ENCODE measurements at places on chromosomes 12 and 14.

DNA sequence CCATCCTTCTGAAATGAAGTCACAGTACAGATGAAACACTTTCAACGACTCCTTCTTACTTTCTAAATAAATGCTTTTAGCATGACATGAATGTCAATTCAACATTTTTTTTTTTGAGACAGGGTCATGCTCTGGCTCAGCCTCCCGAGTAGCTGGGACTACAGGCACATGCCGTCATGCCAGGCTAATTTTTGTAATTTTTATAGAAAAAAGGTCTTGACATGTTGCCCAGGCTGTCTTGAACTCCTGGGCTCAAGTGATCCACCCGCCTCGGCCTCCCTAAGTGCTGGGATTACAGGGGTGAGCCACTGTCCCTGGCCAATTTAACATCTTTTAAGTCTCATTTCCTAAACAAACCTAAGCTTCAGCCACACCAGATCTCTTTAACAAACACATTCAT, 16.4 kb downstream of the GALNT6 start:
- DNase-seq = no peak

GRCh38 chr12:114628199-114628598, 55.8 kb downstream of the TBX3 start:
- DNase-seq = no peak

GRCh38 chr12:30110958-30111586, 327.3 kb upstream of the TMTC1 start:
- DNase-seq = no peak

DNA sequence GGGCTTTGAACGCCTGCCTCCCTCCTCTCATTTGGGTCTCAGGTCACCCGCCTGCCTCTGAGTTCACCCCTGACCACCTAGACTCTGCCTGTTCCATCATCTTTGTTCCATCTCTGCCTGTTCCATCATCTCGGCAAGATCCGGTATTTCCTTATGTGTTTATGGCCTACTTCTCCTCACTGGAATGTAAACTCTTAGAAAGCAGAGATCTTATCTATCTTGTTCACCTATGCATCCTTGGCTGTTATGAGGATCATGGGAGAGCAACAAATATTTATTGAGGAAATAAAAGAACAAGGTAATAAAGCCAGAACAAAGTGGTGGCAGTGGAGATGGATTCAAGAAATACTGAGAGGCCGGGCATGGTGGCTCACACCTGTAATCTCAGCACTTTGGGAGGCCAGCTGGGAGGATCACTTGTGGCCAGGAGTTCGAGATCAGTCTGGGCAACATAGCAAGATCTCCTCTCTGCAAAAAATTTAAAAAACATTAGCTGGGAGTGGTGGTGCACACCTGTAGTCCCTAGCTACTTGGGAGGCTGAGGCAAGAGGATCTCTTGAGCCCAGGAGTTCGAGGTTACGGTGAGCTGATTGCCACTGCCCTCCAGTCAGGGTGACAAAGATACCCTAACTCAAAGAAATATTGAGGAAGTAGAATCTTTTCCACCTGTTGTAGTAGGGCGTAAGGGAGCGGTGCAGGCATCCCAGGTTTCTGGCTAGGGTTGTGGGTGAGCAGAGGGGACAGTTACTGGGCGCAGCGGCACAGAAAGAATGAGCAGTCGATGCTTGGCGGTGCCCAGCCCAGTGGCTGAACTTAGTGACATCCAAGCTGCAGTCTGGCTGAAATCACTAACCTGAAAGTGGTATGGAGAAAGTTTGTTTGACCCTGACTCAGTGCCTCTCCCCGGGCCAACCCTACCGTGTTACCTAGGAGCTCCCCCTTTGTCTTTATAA, 1.7 kb upstream of the KLC1 start:
- DNase-seq = no peak

- DNase-seq = no peak
Observed at GRCh38 chr12:52580496-52580895, 6.9 kb upstream of the KRT74 start.

DNA sequence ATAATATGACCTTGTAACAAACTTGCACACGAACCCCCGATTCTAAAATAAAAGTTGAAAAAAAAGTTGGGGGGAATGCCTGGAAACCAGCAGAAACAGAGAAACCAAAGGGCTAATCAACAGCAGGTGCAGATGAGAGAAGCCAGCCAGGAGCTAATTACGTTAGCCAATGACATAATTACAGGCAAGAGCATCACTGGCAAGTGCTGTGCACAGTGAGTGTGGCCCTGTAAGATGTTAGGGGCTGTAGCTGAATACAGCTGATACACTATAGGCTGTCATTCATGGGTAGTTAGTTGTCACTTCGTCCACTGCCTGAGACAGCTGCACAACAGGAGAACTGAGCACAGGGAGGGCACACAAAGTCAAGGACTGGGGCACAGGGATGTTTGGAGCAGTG, 7.3 kb upstream of the FGF23 start:
- DNase-seq = no peak

- DNase-seq = no peak
Observed at GRCh38 chr14:105433161-105433605, 13.6 kb downstream of the MTA1 start.

DNA sequence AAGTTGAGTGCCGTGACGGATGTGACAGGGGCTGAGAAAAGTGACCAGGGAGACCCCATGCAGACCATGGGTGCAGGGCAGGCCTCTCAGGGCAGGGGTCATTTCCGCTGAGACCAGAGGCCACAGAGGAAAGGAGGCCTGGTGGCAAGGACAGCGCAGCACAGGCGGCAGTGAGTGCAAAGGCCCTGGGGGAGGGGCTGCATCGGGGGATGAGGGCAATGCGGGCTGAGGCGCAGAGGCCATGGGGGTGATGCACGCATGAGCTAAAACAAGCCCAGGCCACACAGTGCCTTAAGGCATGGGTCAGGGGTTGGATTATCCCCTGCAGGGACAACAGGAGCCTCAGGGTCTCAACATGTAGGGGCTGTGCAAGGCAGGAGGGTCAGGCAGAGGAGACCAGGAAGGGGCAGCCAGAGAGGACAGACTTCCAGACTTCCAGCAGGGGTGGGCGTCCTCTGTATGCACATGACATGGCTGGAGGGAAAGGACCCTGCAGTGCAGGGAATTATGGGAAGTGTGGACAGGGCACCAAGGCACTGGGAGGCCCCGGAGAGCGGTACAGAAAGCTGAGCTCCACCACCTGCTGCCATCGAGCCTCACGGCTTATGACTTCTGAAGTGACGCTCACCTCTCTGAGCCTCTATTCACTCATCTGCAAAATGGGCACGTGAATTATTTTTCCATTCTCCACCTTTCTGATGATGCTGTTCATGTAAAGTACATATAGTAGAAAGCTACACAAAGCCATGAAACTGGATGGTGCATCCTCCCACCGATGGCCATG, 27.3 kb downstream of the RILPL1 start:
- DNase-seq = no peak

GRCh38 chr12:13000616-13000924, 505 bp upstream of the HEBP1 start:
- no peak for DNase-seq

DNA sequence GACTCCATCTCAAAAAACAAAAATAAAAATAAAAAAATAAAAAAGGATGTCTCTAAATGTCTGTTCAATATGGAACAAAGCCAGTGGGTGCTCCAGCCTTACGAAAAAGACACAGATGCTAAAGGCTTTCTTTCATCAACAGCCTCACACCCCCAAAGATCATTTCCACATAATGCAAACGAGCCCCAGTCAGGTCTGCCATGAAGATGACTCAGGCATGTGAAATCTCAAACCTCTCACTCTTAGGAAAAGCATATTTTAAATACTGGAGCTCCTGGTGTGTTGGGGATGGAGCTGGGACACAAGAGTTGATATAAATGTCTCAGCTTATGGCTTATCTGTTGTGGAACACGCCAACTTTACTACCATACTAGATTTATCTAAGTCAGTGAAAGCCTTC, 49.9 kb upstream of the PLXNC1 start:
- DNase-seq = no peak

- no peak for DNase-seq
Observed at GRCh38 chr12:104354167-104354867, 50.8 kb downstream of the EID3 start.

GRCh38 chr12:112140728-112141127, 15.4 kb downstream of the TRAFD1 start:
- no peak for DNase-seq

DNA sequence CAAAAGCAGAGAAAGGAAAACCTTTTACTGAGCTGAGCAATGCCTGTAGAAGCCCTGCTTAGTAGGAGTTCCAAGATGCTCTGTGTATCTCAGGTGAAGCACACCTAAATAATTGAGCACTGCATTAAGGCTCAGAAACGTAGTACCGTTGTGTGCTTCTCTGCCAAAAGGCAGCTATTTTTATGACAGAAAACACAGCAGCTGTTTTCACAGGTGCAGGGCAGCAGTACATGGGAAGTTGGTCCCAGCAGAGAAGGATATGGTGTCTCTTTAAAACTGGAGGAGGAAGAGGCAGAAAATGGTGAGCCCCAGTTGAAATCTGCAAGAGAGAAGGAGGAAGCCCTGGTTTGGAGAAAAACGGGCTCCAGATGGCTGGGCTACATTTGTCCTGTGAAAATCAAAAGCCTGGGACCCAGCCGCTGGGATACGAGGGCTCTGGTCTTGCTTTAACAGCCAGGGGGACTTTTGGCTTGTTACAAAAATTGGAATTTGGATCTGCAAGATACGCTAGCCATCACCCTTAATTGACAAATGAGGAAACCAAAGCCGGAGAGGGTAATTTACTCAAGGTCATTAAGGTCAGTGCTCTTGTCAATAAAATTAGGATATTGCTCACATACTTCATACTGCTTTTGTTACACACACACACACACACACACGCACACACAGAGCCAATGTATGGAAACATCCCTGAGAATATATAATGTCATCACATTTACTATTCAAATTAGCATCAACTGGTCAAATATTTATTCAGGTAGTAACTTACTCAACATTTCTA, 27.3 kb downstream of the SPRING1 start:
- DNase-seq = no peak

GRCh38 chr12:105616971-105617540, 286.6 kb downstream of the C12orf75 start:
- no peak for DNase-seq

DNA sequence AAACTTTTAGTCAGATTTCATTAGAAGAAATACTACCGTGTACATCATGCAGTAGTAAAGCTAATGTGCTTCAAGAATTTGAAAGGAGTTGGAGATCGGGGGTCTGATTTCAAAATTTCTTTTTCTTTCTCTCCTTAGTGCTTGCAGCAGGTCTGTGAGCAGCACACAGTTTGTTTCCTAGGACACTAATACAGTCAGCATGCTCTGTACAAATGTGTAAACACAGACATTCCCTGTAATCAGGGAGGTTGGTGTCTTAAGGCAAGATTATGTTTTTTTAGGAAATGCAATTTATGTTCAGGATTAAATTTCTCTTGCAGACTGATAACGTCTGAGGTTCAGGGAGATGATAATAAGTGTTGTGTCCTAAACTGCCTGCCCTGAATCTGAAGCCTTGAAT, 142.7 kb downstream of the ALX1 start:
- no peak for DNase-seq

- no peak for DNase-seq
Observed at GRCh38 chr12:113875691-113876090, 90.4 kb downstream of the RBM19 start.

DNA sequence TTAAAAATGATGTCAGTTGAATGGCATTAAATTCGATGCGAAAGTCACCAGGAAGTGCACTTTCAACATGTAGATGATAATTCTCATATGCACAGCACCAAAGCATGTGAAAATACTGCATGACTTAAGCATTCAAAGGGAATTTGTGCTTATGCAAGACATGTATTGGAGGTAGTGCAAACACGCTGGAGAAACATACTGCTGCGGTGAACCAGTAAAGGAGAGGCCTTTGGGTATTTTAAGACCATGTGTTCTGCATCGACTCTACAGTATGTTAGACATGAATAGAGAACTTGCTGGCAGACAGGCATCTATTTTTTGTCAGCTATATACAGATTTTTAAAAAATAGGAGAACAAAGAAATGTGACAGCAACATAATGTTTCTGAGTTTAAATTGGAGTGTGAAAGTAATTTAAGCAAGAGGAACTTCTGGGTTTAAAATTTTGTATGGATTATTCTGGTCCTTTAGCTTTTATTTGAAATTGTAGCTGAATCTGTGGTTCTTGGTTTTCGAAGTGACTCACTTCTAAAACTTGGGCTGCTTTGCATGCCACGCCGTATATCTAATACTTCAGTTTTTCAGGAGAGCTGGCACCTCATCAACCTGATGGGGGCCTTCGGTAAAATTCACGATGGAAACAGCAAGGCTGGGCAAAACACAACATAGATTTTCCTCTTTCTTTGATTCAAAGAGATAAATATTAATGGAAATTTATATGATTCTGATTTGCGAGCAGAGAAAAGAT, 408.7 kb downstream of the APAF1 start:
- DNase-seq = no peak

GRCh38 chr12:97745406-97746101, 282.9 kb downstream of the RMST start:
- DNase-seq = no peak

DNA sequence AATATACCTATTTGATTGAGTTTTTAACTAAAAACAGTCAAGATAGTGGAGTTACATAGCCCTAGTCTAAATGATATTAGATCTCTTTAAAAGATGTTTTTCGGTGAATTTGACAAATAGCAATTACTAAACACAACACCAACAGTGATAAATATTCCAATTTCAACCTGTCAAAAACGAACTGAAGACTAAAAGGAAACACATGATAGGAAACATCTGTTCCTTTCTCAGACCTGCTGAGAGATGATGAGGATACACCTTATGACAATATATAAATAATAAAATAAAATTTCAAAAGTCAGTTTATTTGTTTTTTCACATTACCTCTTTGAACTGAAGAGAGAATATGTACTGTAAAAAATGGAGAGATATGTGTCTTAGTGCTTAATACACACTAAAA, 232.7 kb downstream of the RASSF9 start:
- no peak for DNase-seq

DNA sequence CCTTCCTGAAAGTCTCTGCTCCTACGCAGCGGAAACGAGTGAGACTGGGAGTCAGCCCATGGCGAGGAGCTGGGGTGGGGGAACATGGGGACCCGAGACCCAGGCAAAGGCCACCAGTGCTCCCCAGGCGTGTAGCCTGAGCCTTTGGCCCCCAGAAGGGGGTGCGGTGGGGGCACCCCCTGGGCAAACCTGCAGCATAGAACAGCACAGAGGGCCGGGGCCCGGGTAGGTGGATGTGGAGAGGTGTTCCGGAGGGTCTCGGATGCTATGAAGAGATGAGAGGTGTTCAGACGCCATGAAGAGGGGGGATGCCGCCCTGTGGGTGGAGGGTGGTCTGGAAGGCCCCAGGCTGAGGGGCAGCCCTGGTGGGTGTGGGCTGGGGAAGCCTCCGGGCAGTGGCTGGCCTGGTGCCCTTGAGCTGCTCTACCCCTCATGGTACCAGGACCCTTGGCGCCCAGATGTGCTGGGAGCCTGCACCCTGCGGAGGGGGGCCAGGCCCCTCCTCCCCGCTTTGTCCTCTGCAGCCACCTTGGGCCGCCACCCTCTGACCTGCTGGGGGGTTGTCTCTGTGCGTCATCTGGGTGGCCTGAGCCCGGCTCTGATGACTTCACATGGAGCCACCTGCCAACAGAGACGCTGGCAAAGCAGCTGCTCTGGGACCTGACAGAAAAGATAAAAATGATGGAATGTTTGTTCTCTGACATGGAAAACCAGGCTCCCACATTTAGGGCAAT, 83.4 kb downstream of the KIF26A start:
- DNase-seq = no peak
